Purkinje cell (primary cell): ENCODE measurements at places on chromosomes 2 and 18. TPM values are rescaled to one million over a fixed set of nuclear protein-coding genes. Genes with fewer than 3 reads are reported as not detected.

The RPRM gene
- 0.27 TPM in 1 of 2 replicates, not detected in the other for polyA plus RNA-seq

The SERPINB4 gene
- polyA plus RNA-seq: 0.55 TPM in 1 of 2 replicates, not detected in the other

The ZSWIM2 gene
- not detected in 2 replicates for polyA plus RNA-seq

The RNF144A gene
- polyA plus RNA-seq: 3.1 and 3.9 TPM in 2 replicates

The MC5R gene
- polyA plus RNA-seq: not detected in 2 replicates

The CCDC142 gene
- 0.78 and 1.6 TPM in 2 replicates for polyA plus RNA-seq

The GPR75 gene
- 1.1 and 1.5 TPM in 2 replicates for polyA plus RNA-seq

The CAVIN2 gene
- polyA plus RNA-seq: 0.55 TPM in 1 of 2 replicates, not detected in the other

The C2orf15 gene
- 1.5 and 4.8 TPM in 2 replicates for polyA plus RNA-seq

The AOX1 gene
- 5.8 and 7.5 TPM in 2 replicates for polyA plus RNA-seq

The MARS2 gene
- polyA plus RNA-seq: 2.1 and 7.3 TPM in 2 replicates

The LONRF2 gene
- 7.2 and 13.5 TPM in 2 replicates for polyA plus RNA-seq

The TMEM163 gene
- 1.6 and 3.3 TPM in 2 replicates for polyA plus RNA-seq

The EFR3B gene
- polyA plus RNA-seq: 2.7 and 4.0 TPM in 2 replicates

The GKN2 gene
- not detected in 2 replicates for polyA plus RNA-seq

The SH3RF3 gene
- polyA plus RNA-seq: 0.19 TPM in 1 of 2 replicates, not detected in the other

The AKAIN1 gene
- polyA plus RNA-seq: 425 and 444 TPM in 2 replicates

The CHN1 gene
- 2,135 and 2,644 TPM in 2 replicates for polyA plus RNA-seq

The RND3 gene
- polyA plus RNA-seq: 84.8 and 96.5 TPM in 2 replicates

The CCDC150 gene
- 1.6 TPM in 1 of 2 replicates, not detected in the other for polyA plus RNA-seq

The SETBP1 gene
- 3.5 and 6.1 TPM in 2 replicates for polyA plus RNA-seq

The PROKR1 gene
- polyA plus RNA-seq: not detected in 2 replicates

The WDR35 gene
- polyA plus RNA-seq: 7.0 and 7.9 TPM in 2 replicates

The ANKRD62 gene
- polyA plus RNA-seq: not detected in 2 replicates

The ASAP2 gene
- 18.9 and 44.0 TPM in 2 replicates for polyA plus RNA-seq

The LIPG gene
- polyA plus RNA-seq: not detected in 2 replicates

The PTPRN gene
- 89.5 and 103 TPM in 2 replicates for polyA plus RNA-seq

The LAMA1 gene
- 0.50 TPM in 1 of 2 replicates, not detected in the other for polyA plus RNA-seq

The ABCB11 gene
- polyA plus RNA-seq: 0.03 TPM in 1 of 2 replicates, not detected in the other

The KCNE4 gene
- polyA plus RNA-seq: not detected in 2 replicates

The ALPI gene
- not detected in 2 replicates for polyA plus RNA-seq

The MYO5B gene
- polyA plus RNA-seq: 0.17 and 0.38 TPM in 2 replicates
